ENCODE measurements at places on chromosomes 11 and 22. TPM values are rescaled to one million over a fixed set of nuclear protein-coding genes. Genes with fewer than 3 reads are reported as not detected.
A peak's percentile ranks its signal among the peaks of the same experiment; 100 is the strongest.

DNA sequence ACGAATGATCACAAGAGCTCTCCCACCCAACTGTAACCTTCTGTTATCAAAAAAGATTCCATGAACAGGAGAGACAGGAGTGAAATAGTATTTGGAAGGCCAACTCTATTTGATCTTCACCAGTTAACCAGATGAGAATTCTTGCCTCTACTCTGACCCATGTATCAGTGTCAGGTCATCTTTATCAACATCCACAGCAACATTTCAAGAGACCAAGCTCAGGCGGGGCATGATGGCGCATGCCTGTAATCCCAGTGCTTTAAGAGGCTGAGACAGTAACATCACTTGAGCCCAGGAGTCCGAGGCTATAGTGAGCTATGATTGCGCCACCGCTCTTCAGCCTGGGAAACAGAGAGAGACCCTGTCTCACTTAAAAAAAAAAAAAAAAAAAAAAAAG lies 62.3 kb downstream of the GAB2 start:
- H3K4me1 ChIP-seq, result peaks cover 8% of the 10 kb centered on the region
- H3K27ac ChIP-seq, result no peak overlapping the region
- H3K27me3 ChIP-seq, result no peaks in the 10 kb centered on the region
- no peaks in the 10 kb centered on the region for H3K36me3 ChIP-seq

- H3K4me1 ChIP-seq, result no peaks in the 10 kb centered on the region
- no peaks in the 10 kb centered on the region for H3K27me3 ChIP-seq
Measured at GRCh38 chr11:66862559-66863037, 5.7 kb downstream of the LRFN4 start.

- H3K4me1 ChIP-seq, result peaks cover 10% of the 10 kb centered on the region
- H3K36me3 ChIP-seq, result no peaks in the 10 kb centered on the region
- no peak overlapping the region for H3K27ac ChIP-seq
- DNase-seq, result peak; percentile 97
- H3K27me3 ChIP-seq, result peaks cover 58% of the 10 kb centered on the region
- peak overlapping the region; percentile 52 for H3K4me3 ChIP-seq
Measured at GRCh38 chr11:58963551-58964104, 24.3 kb downstream of the GLYATL1 start.

DNA sequence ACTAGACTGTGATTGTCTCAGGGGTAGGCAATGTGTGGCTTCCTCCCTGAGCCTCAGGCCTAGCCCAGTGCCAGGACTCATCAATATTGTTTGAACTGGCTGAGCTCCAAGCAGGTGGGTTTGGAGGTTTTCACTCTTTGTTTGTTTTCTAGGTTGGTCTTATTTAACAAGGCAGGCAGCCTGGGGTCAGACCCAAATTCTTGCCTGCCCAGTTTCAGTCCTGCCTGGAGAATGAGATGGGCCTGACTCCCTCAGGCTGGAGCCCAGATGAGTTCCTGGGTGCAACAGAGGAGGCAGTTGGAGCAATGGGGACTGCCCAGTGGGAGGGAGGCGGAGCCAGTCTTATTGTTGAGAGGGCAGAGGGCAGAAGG lies 28.3 kb upstream of the TP53I11 start:
- no peak for DNase-seq
- H3K27ac ChIP-seq, result no peak overlapping the region
- no peaks in the 10 kb centered on the region for H3K27me3 ChIP-seq

SNX32 gene
- polyA plus RNA-seq, result 2.4 TPM

DNA sequence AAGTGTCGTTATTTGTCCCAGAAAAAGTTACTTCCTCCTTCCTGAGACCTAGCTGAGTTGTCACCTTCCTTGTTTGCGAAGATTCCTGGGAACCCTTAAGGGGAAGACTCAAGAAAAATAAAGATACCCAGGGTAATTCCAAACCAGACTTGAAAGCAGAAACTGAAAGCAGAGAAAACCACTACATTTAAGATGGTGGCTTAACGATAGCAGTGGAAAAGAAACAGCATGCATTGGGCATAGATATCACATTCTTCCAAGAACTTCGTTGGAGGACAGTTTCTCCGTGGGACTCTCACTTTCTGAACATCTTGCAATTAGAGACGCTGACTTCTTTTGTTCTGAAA lies 89.1 kb downstream of the FAM76B start:
- H3K4me3 ChIP-seq, result no peak overlapping the region
- no peaks in the 10 kb centered on the region for H3K36me3 ChIP-seq
- peaks cover 10% of the 10 kb centered on the region for H3K4me1 ChIP-seq

DRD2 gene
- polyA plus RNA-seq, result 0.40 TPM

- H3K4me3 ChIP-seq, result no peak overlapping the region
- no peak for DNase-seq
- no peaks in the 10 kb centered on the region for H3K36me3 ChIP-seq
- no peaks in the 10 kb centered on the region for H3K4me1 ChIP-seq
- H3K27me3 ChIP-seq, result no peaks in the 10 kb centered on the region
Measured at GRCh38 chr11:81869351-81870065, 864.2 kb downstream of the FAM181B start.

OR51F2 gene
- not detected for polyA plus RNA-seq

NLRP10 gene
- 1.1 TPM for polyA plus RNA-seq

- no peak overlapping the region for H3K27ac ChIP-seq
- no peaks in the 10 kb centered on the region for H3K27me3 ChIP-seq
- H3K4me1 ChIP-seq, result no peaks in the 10 kb centered on the region
- no peak overlapping the region for H3K4me3 ChIP-seq
Measured at GRCh38 chr11:119236490-119236889, 30.4 kb downstream of the CBL start.

- H3K4me3 ChIP-seq, result no peak overlapping the region
- H3K36me3 ChIP-seq, result no peaks in the 10 kb centered on the region
- DNase-seq, result no peak
- no peak overlapping the region for H3K27ac ChIP-seq
- no peaks in the 10 kb centered on the region for H3K27me3 ChIP-seq
Measured at GRCh38 chr11:16778286-16778685, 39.8 kb downstream of the C11orf58 start.

LGR4 gene
- 22.6 TPM for polyA plus RNA-seq

GRCh38 chr22:39967103-39967829 lies 7.1 kb downstream of the TMA7B start:
- H3K27ac ChIP-seq, result no peak overlapping the region
- H3K36me3 ChIP-seq, result no peaks in the 10 kb centered on the region
- H3K27me3 ChIP-seq, result no peaks in the 10 kb centered on the region
- no peak for DNase-seq
- no peak overlapping the region for H3K4me3 ChIP-seq
- H3K4me1 ChIP-seq, result peaks cover 4% of the 10 kb centered on the region

- no peak overlapping the region for H3K4me3 ChIP-seq
- H3K36me3 ChIP-seq, result no peaks in the 10 kb centered on the region
- H3K4me1 ChIP-seq, result peaks cover 20% of the 10 kb centered on the region
- DNase-seq, result no peak
- peak overlapping the region; percentile 11 for H3K27ac ChIP-seq
Measured at GRCh38 chr11:102191832-102192231, 81.6 kb downstream of the YAP1 start.

MRPL16 gene
- polyA plus RNA-seq, result 176 TPM

BTG4 gene
- 0.21 TPM for polyA plus RNA-seq

- peaks cover 16% of the 10 kb centered on the region for H3K4me1 ChIP-seq
- H3K36me3 ChIP-seq, result no peaks in the 10 kb centered on the region
- H3K27ac ChIP-seq, result no peak overlapping the region
- DNase-seq, result no peak
Measured at GRCh38 chr22:29956680-29957079, 73.7 kb downstream of the MTMR3 start.

- no peaks in the 10 kb centered on the region for H3K4me1 ChIP-seq
- H3K27me3 ChIP-seq, result no peaks in the 10 kb centered on the region
- no peak for DNase-seq
- H3K4me3 ChIP-seq, result no peak overlapping the region
- H3K36me3 ChIP-seq, result no peaks in the 10 kb centered on the region
Measured at GRCh38 chr11:27061461-27061821, 20.8 kb downstream of the BBOX1 start.

DNA sequence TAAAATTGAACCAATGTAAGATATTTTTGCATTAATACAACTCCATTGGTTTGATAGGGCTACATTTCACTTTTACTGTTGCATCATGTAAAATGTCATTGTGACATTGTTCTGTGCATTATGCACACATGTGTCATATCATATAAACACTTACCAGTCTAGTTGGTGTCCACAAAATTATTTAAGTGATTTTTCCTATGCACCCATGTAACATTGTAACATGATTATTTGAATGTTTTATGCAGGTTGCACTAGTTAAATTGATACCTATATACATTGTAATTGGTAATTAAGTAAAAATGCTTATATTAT lies 9.6 kb upstream of the BIRC3 start:
- no peaks in the 10 kb centered on the region for H3K27me3 ChIP-seq
- H3K4me1 ChIP-seq, result peaks cover 11% of the 10 kb centered on the region
- no peak overlapping the region for H3K4me3 ChIP-seq
- no peak for DNase-seq

DNA sequence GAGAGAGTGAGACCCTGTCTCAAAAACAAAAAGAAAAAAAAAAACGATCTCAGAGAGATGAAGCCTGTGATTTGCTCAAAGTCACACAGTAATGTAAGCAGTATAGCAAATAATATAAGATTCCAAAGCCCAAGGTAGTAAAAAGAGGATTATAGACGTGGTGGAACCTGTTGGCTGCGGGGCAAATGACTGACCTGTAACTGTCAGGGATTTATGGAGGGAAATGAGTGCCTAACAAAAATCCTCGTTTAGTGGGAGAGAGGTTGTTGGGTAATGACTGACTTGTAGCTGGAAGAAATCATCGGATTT lies 723 bp upstream of the CLP1 start:
- no peak overlapping the region for H3K27ac ChIP-seq
- H3K4me1 ChIP-seq, result peaks cover 7% of the 10 kb centered on the region
- H3K27me3 ChIP-seq, result peaks cover 22% of the 10 kb centered on the region
- peaks cover 18% of the 10 kb centered on the region for H3K36me3 ChIP-seq
- DNase-seq, result no peak
- peak overlapping the region; percentile 81 for H3K4me3 ChIP-seq

- H3K4me1 ChIP-seq, result no peaks in the 10 kb centered on the region
- DNase-seq, result no peak
- H3K36me3 ChIP-seq, result no peaks in the 10 kb centered on the region
- no peaks in the 10 kb centered on the region for H3K27me3 ChIP-seq
- no peak overlapping the region for H3K27ac ChIP-seq
- H3K4me3 ChIP-seq, result no peak overlapping the region
Measured at GRCh38 chr11:108975026-108975425, 310.2 kb downstream of the DDX10 start.

DNA sequence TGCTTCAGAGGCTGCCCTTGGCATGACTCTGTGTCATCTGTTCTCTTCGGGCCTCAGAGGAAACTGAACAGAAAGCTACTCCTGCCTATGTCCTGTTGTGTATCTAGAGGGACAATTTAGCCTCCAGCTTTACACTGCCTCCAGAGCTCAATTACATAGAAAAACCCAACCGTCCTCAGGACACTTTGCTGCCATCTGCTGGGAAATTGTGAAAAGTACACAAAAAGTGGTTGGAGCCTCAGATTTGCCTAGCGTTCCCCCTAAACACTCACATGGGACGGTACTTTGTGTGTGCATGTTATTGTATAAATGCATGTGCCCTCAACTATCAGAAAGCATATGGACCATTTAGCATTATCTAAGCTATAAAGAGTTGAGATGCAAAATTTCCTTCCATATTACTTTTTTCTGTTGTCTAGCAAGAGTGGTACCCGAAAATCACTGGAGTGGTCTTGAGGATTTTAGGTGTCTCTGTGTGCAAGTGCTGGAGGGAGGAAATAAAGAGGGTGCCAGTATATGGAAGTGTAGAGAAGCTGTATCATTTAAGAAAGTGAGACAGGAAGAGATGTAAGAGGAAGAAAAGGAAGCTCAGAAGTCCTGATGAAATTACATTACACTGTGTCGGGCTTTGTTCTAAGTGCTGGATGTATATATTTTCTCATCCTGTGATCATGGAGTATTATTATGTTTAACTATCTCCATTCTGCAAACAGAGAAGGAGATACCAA lies 8.7 kb upstream of the MS4A4E start:
- no peak overlapping the region for H3K27ac ChIP-seq
- DNase-seq, result peak; percentile 52
- no peak overlapping the region for H3K4me3 ChIP-seq
- H3K27me3 ChIP-seq, result no peaks in the 10 kb centered on the region

- H3K36me3 ChIP-seq, result no peaks in the 10 kb centered on the region
- H3K27me3 ChIP-seq, result no peaks in the 10 kb centered on the region
- no peak for DNase-seq
Measured at GRCh38 chr11:74714904-74715303, 16.3 kb downstream of the CHRDL2 start.

GRCh38 chr11:66116576-66117361 lies 46.7 kb downstream of the PACS1 start:
- no peak overlapping the region for H3K4me3 ChIP-seq
- H3K27ac ChIP-seq, result no peak overlapping the region
- no peaks in the 10 kb centered on the region for H3K36me3 ChIP-seq
- H3K27me3 ChIP-seq, result no peaks in the 10 kb centered on the region

MOB2 gene
- polyA plus RNA-seq, result 10.1 TPM

DNA sequence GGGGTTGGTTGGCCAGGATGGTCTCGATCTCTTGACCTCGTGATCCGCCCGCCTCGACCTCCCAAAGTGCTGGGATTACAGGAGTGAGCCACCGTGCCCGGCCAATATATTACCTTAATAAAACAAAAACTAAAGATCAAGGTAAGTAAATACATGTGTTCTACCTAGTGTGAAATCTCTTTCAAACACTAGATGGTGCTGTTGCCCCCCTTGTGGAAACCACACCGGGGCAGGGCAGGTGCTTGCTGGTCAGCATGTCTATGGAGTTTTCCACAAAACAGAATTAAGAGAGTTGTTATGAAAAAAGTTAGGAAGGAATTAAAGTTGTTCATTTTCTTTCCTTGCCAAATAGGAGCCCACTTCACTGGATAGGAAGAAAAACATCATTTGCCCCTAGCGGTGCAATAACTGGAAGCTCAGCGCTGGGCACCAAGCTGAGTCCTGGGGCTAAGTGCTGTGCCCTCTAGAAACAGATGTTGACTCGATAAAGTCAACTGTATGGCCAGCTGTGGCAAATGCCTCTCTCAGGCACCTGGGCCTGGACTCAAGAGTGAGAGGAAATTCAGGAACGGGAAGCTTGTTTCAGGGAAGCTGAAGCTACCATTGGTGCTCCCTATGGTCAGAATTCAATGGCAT lies 6.3 kb upstream of the KCNJ5 start:
- H3K27me3 ChIP-seq, result peaks cover 45% of the 10 kb centered on the region
- H3K27ac ChIP-seq, result no peak overlapping the region
- no peak overlapping the region for H3K4me3 ChIP-seq

All from GM23338 (cell line).